ENCODE measurements at places on chromosomes 11 and 22.

GRCh38 chr11:73916435-73916834 lies 34.4 kb upstream of the DNAJB13 start:
- DNase-seq: no peak

- DNase-seq: no peak
These were observed 1.4 kb downstream of the PC start for GRCh38 chr11:66956689-66957290.

GRCh38 chr11:1555713-1556153 lies 16.3 kb downstream of the DUSP8 start:
- DNase-seq: no peak

- DNase-seq: no peak
These were observed 17.8 kb downstream of the NAGA start for GRCh38 chr22:42052765-42053164.

- no peak for DNase-seq
These were observed 6.0 kb upstream of the ARHGAP42 start for GRCh38 chr11:100681064-100681502.

DNA sequence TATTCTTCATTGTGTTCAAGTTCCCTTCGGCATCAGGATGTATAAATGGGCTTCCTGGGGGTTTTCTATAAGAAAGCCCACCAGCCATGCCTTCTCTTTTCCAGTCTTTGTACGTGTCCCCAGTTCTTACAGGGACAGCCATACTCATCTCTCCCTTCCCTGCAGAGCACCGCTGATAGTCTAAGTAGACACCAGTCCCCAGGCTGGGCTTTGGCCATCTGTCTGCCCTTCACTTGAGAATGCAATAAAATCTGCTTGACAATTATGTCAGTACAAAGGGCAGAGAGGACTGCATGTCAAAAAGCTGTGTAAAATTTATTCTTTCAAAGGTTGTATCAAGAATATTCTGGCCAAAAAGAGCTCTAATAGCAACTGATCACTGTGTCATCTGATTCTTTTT lies 27.3 kb downstream of the NTM start:
- DNase-seq: no peak

DNA sequence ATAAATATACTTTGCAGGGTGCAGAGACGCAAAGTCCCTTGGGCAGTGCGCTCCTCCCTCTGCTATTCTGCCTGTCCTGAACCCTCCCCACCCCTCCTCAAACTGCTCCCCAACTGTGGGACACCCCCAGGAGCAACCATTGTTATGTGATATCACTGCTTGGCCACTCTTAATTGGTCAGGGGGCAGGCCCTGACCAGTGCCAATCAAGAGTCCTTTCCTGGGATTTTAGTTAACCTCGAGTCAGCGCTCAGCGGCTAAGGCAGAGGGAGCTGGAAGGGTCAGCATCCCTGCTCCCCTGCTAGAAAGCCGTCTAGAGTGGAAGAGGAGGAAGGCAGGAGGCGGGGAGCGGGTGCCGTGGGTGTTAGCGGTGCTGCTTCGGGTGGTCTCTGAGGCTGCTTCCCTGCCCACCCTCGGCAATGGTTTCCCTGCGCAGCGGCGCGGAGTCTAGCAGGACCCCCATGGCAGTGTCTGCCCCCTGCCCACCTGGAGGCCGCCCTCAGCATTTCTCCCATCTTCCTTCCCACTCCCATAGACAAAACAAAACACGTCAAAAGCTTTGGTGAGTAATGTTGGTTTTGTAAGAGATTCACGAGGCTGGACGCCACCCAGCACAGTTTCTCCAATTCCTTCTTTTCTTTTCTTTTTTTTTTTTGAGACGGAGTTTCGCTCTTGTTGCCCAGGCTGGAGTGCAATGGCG lies 38.4 kb upstream of the A4GALT start:
- DNase-seq: no peak

DNA sequence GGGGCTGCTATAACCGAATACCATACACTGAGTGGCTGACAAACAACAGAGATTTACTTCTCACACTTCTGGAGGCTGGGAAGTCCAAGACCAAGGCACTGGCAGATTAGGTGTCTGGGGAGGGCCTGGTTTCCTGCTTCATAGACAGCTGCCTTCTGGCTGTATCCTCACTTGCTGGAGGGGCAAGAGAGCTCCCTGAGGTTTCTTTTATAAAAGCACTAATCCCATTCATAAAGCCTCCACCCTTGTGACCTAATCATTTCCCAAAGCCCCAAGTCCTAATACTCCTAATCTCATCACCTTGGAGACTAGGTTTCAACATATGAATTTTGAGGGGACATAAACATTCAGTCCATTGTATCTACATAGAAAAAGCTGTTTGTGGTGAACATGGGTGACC lies 131.8 kb downstream of the KIRREL3 start:
- no peak for DNase-seq

- no peak for DNase-seq
These were observed at the start of gene CREB3L1 for GRCh38 chr11:46277622-46278386. Gene CREB3L1 (plus strand): TSS chr11:46277662. CDS start chr11:46278112, 450 bp downstream.

GRCh38 chr11:117827521-117828511 lies 3.3 kb upstream of the FXYD2 start:
- DNase-seq: no peak

- DNase-seq: no peak
These were observed 375 bp downstream of the SLC25A1 start for GRCh38 chr22:19178065-19178656.

DNA sequence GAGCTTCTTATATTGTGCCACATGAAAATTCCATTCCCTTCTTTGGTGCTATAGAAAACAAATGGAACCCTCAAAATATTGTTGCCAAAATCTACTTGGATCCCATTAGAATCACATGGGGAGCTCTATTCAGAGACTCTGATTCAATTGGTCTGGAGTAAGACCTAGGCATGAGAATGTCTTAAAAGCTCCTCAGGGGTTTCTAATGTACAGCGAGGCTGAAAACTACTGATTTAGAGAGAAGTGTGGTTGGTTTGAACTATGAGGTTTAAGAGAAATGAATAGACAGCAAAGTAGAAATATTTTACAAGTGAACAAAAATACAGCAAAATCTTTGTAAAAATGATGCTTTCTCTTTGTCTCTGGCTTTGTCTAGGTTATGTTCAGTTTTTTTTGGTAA lies 514.7 kb downstream of the CNTN5 start:
- DNase-seq: no peak

DNA sequence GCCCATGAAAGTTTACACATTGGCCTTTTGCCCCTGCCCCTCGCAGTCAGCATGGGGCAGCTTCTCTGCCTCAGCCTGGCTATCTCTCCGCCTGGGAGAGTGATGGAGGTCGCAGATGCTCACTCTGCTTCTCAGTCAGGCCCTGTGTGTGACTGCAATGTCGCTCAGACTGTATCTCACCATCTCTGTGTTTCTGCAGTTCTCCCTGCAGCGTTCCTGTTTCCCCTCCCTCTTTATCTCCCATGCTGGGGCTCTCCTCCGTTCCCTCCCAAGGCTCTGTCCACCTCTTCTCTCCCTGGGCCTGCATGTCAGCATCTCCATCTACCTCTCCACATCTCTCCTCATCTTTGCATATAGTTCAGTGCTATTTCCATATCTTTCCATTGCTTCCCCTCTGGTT lies 38.1 kb downstream of the SLC22A12 start:
- no peak for DNase-seq

DNA sequence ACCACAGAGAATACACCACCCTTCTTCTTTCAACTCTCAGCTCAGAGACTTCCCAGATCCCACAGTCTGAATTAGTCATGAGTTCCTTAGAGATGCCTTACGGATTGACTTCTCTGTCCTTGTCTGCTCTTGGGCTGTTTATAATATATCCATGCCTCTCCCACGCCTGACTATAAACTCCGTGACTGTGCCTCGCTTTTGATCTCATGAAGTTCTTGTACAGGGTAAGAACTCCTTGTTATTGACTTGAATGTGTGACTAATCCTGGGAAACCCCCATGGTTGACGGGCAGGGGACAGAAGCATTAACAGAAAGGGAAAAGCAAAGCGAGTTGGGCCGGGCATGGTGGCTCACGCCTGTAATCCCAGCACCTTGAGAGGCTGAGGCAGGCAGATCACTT lies 62.4 kb upstream of the POU2AF1 start:
- DNase-seq: no peak

GRCh38 chr11:130418210-130418609 lies 10.2 kb downstream of the ADAMTS8 start:
- no peak for DNase-seq

DNA sequence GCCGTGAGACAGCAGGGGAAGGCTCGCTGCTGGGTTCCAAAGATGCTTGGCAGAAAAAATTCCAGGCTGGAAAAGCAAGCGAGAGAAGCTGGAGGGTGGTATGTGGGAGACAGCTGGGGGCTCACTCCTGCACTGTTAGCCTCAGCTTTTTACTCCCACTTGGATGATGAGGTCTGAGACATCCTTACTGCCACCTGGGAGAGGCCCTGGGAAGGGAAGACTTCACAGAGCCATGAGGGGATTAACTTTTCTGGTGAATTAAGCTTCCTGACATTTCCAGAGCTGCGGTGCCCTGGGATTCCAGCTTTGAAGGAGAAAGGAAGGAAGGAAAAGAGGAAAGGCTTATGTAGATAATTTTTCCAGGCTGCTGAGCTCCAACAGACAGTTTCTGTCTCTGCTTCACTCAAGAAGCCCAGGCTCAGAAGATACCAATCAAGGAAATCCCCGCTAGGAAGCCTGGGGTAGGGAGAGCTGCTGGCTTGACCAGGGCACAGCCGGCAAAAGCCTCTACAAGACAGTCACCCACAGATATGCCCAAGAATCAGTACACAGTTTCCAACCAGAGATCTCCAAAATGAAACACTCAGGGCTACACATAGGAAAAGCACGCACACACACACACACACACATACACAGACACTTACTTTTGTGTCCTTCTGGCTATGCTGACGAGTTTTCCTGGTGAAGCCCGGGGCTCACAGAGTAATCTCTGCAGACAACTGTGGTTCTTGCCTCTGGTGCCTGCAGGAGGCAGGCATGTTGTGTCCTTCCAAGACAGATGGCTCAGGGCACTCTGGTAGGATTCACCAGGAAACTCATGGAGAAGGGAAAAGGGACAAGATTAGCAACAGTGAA lies 907 bp downstream of the MCHR1 start:
- no peak for DNase-seq

- no peak for DNase-seq
These were observed 21.9 kb downstream of the ATG16L2 start for GRCh38 chr11:72836111-72836510.

- no peak for DNase-seq
These were observed 5.1 kb downstream of the ZNF70 start for GRCh38 chr22:23745791-23746190.

DNA sequence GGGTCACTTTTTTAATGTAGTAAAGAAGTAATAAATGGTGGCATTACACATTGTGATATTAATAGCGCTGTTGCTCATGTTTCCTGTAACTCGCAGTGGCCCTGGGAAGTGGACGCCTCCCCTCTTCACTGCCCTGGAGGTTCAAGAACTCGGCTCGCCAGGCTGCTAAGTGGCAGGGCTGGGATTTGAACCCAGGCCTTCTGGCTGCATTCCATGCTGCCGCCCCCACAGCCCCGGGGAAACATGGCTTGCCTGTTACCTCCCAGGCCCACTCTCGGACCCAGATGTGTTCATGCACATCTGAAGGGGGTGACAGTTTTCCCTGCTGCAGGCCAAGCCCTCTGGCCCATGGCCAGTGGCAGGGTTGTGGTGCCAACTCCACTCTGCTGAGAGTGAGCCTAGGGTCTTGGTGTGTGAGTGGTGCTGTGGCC lies 25.0 kb upstream of the MGAT3 start:
- no peak for DNase-seq

DNA sequence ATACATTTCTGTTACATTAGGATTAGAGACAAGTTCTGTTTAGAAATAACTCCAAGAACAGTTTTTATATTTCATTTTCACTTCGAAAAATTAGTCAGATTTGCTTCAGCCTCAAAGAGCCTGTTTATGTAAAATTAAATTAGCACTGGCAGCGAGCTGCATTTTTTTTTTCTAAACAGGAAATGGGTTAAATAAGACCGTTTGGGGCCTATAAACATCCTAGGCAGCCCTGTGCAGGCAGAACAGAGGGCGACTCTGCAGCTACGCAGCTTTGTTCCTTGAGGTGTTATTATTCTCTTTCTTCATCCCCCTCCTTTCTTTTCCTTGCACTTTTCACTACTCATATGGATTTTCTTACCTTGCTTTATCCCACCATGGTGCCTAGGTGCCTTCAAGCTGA lies 48.7 kb downstream of the CWC15 start:
- DNase-seq: no peak

DNA sequence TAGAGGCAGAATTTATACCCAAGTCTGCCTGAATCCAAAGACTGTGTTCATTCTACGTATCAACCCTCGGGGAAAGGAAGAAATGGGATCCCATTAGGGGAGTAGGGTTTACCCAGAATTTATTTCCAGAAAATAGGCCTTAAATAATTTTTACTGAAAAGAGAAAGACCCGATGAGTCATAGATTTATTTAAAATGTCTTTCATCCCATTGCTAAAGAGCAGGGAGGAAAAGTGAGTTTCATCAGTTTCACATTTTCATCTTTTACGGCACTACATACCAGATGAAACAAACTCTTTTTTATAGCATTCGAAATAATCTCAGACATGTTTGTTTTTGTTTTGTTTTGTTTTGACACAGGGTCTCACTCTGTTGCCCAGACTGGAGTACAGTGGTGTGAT lies 31.3 kb downstream of the SLC1A2 start:
- no peak for DNase-seq

GRCh38 chr11:57254631-57255030 lies 17.6 kb upstream of the APLNR start:
- no peak for DNase-seq

- no peak for DNase-seq
These were observed 9.6 kb downstream of the GRIK4 start for GRCh38 chr11:120521176-120521575.

- DNase-seq: no peak
These were observed 67.5 kb downstream of the DDX10 start for GRCh38 chr11:108732395-108732794.

DNA sequence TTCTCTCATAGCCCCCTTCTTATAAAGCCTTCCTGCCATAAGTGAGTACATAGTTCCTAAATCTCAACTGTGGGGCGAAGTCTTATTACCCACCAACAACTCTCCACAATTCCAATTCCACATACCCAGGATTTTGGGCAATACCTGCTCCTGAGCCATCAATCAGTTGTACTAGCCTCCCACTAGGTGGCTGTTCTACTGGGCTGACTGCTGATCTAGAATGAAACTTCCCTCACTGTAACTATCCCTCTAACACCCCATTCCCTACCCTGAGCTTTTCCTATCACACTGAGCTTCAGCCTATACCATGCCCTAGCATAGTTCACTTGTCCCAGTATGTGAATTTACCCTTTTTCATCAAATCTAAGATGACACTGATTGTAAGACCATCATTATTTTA lies 52.5 kb downstream of the RRAS2 start:
- DNase-seq: no peak

Measured in stimulated activated CD8-positive, alpha-beta memory T cell treated with anti-CD3 and anti-CD28 coated beads, Interleukin-7, amount 100 ng/mL, for 1 hour (primary cell).